Epithelial cell of proximal tubule (primary cell): ENCODE measurements at places on chromosomes 1 and 21. TPM values are rescaled to one million over a fixed set of nuclear protein-coding genes. Genes with fewer than 3 reads are reported as not detected.

The TRIM45 gene
- 5.1 and 8.2 TPM in 2 replicates for total RNA-seq

The WDR64 gene
- not detected in 2 replicates for total RNA-seq

The RHD gene
- total RNA-seq = not detected in 2 replicates

The BGLAP gene
- total RNA-seq = 0.29 TPM in 1 of 2 replicates, not detected in the other

The SDHB gene
- total RNA-seq = 118 and 183 TPM in 2 replicates

The CELA2B gene
- total RNA-seq = not detected in 2 replicates

The OR2T27 gene
- total RNA-seq = not detected in 2 replicates

GRCh38 chr1:31744165-31744888, 19.8 kb downstream of the ADGRB2 start:
- DNase-seq = no peak

- no peak for DNase-seq
These were observed 572.9 kb downstream of the LTN1 start for GRCh38 chr21:28419811-28420210.

- no peak for DNase-seq
These were observed 17.8 kb upstream of the OVAAL start for GRCh38 chr1:180540697-180541594.

DNA sequence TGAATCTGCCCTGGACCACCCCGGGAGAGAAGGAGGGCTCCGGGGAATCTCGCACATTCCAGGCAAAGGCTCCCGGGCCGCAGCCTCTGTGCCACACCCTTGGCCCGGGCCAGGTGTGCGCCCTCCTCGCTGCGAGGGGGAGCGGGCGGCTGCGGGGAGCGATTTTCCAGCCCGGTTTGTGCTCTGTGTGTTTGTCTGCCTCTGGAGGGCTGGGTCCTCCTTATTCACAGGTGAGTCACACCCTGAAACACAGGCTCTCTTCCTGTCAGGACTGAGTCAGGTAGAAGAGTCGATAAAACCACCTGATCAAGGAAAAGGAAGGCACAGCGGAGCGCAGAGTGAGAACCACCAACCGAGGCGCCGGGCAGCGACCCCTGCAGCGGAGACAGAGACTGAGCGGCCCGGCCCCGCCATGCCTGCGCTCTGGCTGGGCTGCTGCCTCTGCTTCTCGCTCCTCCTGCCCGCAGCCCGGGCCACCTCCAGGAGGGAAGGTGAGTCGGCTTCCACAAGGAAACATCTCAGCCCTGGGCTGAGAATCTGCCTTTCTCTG, at the start of gene LAMC2:
LAMC2 (plus strand) TSS at position 324 of the 550 bp plus-strand sequence; CDS start at position 413, 89 bp downstream.
- DNase-seq = peak; percentile 76

DNA sequence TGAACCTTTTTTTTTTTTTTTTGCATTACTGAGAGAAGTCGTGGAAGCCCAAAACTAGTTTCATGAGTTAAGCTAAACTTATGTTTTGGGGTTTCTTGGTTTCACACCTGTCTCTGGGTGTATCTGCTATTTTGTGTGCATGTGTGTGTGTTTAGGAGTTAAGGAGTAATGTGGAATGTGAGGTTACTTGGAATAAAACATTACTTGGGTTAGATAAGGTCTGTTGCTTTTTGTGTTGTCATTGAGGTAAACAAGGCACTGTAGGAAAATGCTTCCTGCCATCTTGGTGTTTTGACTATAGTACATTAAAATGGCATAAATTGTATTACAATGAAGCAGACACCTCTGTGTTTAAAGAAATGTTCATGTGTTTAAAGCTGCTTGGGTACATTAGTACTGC, 2.9 kb downstream of the TENT5C start:
- DNase-seq = no peak

DNA sequence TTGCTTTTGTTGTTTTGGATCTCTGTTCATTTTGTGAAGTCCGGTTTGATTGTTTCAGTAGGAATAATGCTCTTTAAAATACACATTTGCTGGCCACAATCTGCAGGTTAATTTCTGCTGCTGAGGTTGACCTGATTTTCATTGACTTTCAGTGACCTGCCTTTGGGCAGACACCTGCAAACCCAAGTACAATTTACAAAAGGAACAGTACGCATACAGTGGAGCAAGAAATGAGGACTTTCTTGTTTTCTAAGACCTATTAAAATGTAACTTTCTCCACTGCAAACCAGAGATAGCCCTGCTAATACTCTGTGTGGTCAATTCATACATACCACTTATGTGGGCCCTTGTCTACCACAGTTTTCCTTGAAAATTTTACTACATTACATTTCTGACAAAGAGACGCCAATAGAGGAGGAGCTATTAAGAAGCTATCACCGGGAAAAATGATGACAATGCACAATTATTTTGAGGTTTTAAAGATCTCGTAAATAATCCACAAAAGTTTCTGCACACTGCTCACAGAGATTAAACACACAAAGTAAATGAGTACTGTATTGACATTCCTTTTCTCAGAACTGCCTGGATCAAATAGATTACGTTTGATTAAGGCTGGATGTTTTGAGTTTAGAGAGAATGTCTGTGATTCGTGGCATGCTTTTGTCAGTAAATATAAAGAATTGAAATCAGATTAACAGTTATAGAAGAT, 141.9 kb downstream of the SDCCAG8 start:
- DNase-seq = no peak

- no peak for DNase-seq
These were observed 49.0 kb downstream of the NRIP1 start for GRCh38 chr21:15015622-15016471.
